ENCODE measurements at places on chromosomes 5 and 9.

GRCh38 chr5:177535125-177535524, 18.4 kb upstream of the DDX41 start:
- DNase-seq, result no peak

DNA sequence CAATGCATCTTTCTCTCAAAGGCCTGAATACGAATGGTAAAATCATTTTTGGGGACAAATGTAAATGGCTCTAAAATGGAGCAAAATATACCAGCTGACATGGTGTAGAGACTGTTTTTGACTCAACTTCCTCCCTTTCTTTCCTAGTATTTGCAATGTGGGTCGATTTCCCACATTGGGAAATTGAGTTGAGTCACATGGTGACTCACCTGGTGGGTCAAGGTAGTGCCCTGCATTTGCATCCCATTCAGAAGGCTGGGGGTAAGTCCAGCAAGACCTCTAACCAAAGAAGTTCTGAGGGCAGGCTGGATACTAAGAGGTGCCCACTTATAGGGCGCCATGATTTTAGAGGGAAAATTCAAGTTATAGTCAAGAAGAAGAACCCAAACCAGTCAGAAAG, 179.6 kb upstream of the MPDZ start:
- no peak for DNase-seq

- no peak for DNase-seq
Measured at GRCh38 chr5:142701673-142702311, 15.9 kb upstream of the FGF1 start.

- no peak for DNase-seq
Measured at GRCh38 chr5:60208716-60209115, 315.2 kb upstream of the PDE4D start.

- DNase-seq, result peak; percentile 45
Measured at GRCh38 chr5:10595293-10595671, 31.4 kb downstream of the ANKRD33B start.

DNA sequence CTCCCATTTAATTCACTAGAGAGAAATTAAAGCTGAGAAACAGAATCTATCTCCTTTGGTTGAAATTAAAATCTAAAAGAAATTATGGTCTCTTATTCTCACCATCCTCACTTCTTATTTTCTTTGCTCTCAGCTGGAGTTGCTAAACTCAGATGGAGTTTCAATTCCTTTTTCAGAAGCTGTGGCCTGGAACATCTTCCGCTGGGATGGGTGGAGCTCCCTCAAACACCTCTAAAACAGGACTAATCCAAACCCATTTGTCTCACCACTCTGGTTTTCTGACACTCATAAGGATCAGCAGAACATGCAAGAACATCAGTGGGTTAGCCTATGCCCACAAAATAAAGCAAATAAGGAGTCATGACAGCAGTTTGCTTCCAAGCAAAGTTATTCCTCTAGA, 39.6 kb upstream of the CEP78 start:
- no peak for DNase-seq

DNA sequence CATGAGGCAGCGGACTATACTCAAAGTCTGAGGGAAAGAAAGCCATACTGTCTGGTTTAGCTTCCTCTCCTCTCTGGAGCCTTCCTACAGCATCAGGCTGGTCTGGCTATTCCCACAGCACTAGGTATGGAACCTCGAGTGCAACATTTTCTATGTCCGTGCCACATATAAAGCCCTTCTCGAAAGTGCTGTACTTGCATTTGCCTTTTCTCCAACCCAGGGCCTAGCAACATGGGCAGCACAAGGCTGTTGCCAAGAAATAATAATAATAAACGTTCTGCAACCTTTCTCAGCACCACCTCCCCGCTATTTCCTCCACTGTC, 804 bp downstream of the MED10 start:
- no peak for DNase-seq

- no peak for DNase-seq
Measured at GRCh38 chr5:52809884-52810283, 22.2 kb downstream of the ITGA1 start.

DNA sequence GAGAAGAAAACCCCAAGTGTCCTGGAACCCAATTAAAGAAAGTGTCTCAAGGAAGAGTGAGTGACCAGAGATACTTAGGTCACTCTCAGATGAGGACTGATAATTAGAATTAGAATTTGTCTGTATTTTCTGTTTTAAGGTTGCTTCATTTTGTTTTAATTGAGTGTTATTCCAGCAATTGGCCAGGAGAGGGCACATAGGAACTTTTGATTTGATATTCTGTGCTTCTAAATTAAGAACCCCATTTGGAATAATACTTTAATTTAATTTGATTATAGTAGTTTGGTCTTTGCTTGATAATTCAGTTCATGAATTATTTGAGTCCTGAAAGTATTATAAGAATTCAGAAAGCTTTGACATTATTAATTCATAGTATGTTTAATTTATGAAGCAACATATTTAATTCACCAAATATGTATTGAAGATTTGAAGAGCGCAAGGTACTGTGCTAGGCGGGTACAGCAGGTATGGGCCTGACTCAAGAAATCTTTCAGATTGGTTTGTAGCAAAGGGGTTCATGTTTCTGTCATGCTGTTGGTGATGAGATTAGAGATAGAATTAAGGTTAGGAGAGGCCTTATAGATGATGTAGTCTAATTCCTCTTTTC, 4.9 kb downstream of the MRPL22 start:
- peak; percentile 38 for DNase-seq

GRCh38 chr5:92594031-92594430, 987.0 kb downstream of the NR2F1-AS1 start:
- DNase-seq, result no peak

GRCh38 chr5:22431840-22432239, 421.3 kb downstream of the CDH12 start:
- DNase-seq, result no peak

DNA sequence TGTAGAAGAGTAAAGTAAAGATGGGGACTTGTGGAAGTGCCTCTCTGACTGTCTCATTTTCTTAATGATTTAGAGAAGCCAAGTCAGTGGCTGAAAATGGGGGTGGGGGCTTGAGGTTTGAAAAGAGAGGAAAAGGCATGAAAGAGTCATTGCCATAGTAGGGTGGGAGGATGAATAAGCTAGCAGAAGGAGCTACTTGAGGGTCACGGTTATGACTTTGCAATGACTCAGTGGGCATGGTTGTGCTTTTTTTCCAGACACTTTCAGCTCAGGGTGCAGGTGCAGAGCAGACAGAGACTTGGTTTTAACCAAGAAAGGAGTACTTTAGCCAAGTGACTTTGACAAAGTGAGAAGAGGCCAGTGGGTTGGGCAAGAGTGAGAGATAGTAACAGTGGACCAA, 117.8 kb downstream of the PTTG1 start:
- DNase-seq, result no peak

DNA sequence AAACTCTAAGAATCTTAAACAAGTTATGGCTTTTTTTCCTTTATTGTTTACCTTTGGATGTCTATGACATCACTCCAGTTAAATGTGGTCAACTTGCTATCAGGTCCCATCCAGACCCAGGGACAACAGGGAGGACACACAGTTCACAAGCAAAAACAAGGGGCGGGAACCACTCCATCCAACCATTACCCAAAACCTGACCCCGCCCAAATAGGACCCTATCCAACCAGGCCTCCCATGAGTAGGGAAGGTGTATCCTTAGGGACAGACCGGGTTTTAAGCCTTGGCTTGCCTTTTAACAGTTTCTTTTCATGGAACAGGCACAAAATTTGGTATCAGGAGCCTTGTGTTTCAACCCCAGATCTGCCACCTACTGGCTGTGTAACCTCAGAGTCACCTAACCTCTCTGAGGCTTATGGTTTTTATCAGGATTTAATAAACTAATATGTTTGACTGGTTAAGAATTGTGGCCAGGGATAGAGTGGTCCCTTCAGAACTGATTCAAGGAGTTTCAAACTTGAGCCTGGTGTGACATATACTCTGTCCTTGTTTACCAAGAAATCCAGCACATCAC, 127.7 kb upstream of the RAD23B start:
- DNase-seq, result peak; percentile 28

- no peak for DNase-seq
Measured at GRCh38 chr9:69905286-69905685, 84.7 kb downstream of the CFAP95 start.

GRCh38 chr9:86792136-86792535, 155.2 kb downstream of the GAS1 start:
- no peak for DNase-seq

DNA sequence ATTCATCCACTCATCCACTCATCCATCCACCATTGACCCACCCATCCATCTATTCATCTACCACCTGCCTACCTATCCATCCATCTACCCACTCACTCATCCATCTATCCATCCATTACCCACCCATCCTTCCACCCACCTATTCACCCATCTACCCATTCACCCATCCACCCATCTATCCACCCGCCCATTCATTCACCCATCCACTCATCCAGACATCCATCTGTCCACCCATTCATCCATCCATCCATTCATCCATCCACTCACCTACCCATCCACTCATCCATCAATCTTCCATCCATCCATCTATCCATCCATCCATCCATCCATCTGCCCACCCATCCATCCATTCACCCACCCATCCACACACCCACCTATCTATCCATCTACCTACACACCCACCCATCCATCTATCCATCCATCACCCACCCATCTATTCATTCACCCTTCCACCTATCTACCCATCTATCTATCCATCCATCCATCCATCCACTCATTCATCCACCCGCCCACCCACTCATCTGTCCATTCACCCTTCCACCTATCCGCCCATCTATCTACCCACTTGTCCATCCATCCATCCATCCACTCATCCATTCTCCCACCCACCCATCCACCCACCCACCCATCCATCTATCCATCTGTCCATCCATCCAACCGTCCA, 23.2 kb downstream of the PSAT1 start:
- no peak for DNase-seq

- DNase-seq, result no peak
Measured at GRCh38 chr9:115520646-115521045, 402.7 kb upstream of the TNC start.

All from NCI-H69 (cell line).